Iris pigment epithelial cell (primary cell): ENCODE measurements at places on chromosomes 1 and 21.

- peak; percentile 7 for DNase-seq
Observed at GRCh38 chr1:116765962-116766361, 11.7 kb downstream of the CD2 start.

GRCh38 chr21:38196036-38196435, 60.8 kb upstream of the KCNJ15 start:
- DNase-seq: no peak

- DNase-seq: peak; percentile 73
Observed at GRCh38 chr1:64624218-64624713, 120.6 kb upstream of the RAVER2 start.

- no peak for DNase-seq
Observed at GRCh38 chr1:55741516-55741915, 526.4 kb upstream of the USP24 start.

DNA sequence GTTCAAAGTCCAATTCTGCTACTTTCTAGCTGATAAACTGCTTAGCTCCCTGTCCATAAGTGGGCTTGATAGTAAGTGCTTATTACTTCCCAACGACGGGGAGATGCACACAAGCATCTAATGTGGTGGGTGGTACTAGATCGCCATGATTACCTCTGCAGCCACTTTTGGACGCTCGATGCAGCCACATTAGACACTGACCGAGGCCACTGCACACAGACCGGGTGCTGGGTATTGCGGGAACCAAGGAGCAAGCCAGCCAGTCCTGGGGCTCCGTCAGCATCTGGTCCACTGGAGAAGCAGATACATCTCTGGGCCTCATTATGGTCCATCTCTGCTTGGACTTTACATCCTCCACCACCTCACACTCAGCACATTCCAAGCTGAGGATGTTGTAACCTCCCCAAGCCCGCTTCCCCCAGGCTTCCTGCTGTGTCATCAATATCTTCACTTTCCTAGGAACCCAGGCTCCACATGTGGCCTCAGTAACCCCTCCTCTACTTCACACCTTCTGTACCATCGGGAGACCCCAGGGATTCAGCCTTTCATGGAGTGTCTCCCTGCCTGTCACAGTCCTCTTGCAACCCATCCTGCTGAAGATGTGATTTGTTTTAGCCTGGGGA, 48.2 kb downstream of the RHOU start:
- DNase-seq: peak; percentile 26

GRCh38 chr1:21911205-21912001, 25.7 kb downstream of the HSPG2 start:
- no peak for DNase-seq

DNA sequence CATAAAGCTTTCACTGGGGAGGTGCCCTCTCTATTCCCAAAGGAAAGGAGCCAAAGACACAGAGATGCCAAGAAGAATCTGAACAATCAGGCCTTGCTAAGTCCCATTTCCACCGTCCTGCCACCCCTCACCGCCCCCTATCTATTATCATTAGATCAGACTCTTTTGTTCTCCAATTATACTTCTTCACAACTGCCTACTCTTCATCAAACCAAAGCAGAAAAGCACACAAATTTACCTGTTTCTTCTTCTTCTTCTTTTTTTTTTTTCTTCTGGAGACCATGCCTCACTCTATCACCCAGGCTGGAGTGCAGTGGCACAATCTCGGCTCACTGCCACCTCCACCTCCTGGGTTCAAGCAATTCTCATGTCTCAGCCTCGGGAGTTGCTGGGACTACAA, 43.1 kb upstream of the ARHGEF10L start:
- no peak for DNase-seq

DNA sequence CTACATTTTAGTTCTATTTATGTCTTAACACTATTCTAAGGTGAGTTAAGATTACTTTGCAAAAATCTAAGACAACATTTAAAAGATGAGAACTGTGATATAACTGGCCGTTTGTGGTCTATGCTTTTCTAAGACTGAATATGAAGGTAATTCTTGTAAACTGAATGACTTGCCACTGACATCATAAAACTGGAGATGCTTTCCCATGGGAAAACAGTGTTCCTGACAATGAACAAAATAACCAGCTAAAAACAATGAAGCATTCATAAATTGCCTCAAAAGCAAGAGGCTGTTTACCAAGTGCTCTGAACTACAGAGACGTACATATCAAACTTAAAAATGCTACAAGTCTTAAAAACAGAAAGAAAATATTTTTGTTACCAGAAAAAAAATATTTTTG, 54.7 kb downstream of the APP start:
- DNase-seq: peak; percentile 49

- peak; percentile 40 for DNase-seq
Observed at GRCh38 chr1:113928187-113928930, 765 bp upstream of the HIPK1 start.

DNA sequence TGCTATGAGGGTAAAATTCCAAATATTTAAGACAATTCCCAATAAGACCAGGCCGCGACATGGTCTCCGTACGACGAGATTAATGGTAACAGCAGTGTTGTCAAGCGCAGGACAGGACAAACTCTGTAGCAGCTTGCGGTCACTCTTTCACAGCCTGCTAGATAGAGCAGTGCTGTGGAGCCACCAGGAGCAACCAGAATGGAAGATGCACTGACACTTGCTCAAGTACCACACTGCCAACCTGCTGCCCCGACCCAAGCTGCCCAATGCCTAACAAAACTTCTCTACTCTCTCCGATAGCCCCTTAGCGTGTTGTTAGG, 636 bp downstream of the WARS2 start:
- DNase-seq: no peak

GRCh38 chr1:165073185-165074007, 283.1 kb downstream of the LMX1A start:
- DNase-seq: peak; percentile 61

GRCh38 chr1:120178799-120179756, 2.8 kb upstream of the SEC22B start:
- DNase-seq: peak; percentile 91

- DNase-seq: no peak
Observed at GRCh38 chr1:234372011-234372757, 1.1 kb upstream of the COA6 start.

DNA sequence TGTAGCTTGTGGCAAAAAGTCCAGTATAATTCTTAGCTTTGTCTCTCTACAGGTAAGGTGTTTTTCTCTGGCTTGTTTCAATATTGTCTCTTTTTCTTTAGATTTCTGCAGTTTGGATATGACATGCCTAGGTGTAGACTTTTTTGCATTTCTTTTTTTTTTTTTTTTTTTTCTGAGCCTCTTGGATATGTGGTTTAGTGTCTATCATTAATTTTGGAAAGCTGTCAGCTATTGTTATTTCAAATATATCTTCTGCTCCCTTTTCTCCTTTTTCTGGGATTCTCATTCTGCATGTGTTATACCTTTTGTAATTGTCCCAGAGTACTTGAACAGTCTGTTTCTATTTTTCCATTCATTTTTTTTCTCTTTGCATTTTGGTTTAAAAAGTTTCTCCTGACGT, 243.2 kb downstream of the DSCAM start:
- no peak for DNase-seq

DNA sequence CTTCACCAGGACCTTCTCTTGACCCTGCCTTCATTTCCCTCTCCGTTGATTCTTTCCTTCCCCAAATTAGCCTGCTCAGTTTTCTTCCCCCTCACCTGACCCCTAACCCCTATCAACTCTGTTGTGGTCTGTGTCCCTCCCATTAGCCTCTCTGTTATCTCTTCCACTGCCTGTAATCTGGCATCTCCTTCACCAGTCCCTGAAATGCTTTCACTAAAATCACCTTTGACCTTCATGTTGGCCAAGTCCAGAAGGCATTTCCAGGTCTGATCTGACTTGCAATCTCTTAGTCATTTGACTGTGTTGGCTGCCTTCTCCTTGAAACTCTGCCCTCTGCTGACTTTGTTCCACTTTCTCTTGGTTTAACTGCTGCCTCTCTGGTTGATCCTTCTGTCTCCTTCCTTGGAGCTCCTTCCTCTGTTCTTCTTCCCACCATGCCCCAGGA, 28.2 kb downstream of the ATP8B2 start:
- DNase-seq: peak; percentile 58

- no peak for DNase-seq
Observed at GRCh38 chr21:40845441-40845995, 1.4 kb downstream of the DSCAM start.
